ENCODE measurements at places on chromosomes 5 and 9.

GRCh38 chr5:62044989-62045388, 261.0 kb upstream of the KIF2A start:
- DNase-seq = no peak

DNA sequence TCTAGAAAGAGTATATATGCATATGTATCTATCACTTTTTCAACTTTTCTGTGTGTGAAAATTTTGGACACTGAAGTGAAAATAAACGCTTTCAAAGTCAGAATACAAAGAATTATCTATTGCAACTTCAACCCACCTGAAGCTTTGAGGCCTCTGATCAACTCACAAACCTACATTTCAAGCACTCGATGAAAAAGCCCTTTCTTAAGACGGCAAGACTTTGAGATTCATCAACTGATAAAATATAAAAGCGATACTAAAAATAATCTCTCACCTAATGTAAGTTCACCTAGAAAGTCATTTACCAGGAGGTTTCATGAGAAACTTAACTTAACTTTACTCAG, 1.2 kb downstream of the GOLPH3 start:
- DNase-seq = no peak

GRCh38 chr5:94793816-94794198, 175.3 kb downstream of the SLF1 start:
- no peak for DNase-seq

DNA sequence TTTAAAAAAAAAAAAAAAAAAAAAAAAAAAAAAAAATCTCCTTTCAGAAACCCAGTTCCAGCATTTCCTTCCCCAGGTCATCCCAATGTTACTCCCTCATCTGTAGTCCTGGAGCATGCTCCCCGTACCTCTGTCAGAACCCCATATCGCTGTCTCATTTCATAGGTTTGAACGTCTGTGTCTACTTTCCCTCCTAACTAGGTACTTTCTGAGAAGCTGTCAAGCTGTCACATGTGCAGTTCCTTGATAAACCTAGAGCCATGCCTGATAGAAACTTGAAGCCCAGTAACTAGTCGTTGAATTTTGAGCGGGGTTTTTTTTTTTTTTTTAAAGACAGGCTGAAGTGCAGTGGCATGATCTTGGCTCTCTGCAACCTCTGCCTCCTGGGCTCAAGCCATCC, 15.6 kb downstream of the EXOSC3 start:
- DNase-seq = no peak
